ENCODE measurements at places on chromosomes 3 and 15. TPM values are rescaled to one million over a fixed set of nuclear protein-coding genes. Genes with fewer than 3 reads are reported as not detected.

The CSTA gene
- total RNA-seq, result not detected

The SIDT1 gene
- 50.6 TPM for total RNA-seq

The GOLGA8R gene
- total RNA-seq, result 35.4 TPM

The ZNF620 gene
- total RNA-seq, result 7.2 TPM

The DNASE1L3 gene
- total RNA-seq, result not detected

The PYGO1 gene
- total RNA-seq, result not detected

The ADGRG7 gene
- total RNA-seq, result not detected

The CHCHD4 gene
- 10.1 TPM for total RNA-seq

The KLHL6 gene
- total RNA-seq, result 34.1 TPM

The OSTN gene
- not detected for total RNA-seq

The SLC28A1 gene
- not detected for total RNA-seq

The MESP1 gene
- 1.8 TPM for total RNA-seq

The GOLGA8S gene
- total RNA-seq, result 1.2 TPM

The NPAP1 gene
- not detected for total RNA-seq

The EPHB1 gene
- 0.91 TPM for total RNA-seq

The PLA2G4E gene
- not detected for total RNA-seq

The PRTG gene
- not detected for total RNA-seq

The KCNH8 gene
- total RNA-seq, result not detected

The CTNNB1 gene
- total RNA-seq, result 135 TPM

The CCR8 gene
- 1.1 TPM for total RNA-seq

The CHRNA7 gene
- 0.43 TPM for total RNA-seq

The TICRR gene
- total RNA-seq, result 18.6 TPM

The MORC1 gene
- not detected for total RNA-seq

The ST3GAL6 gene
- 0.62 TPM for total RNA-seq

The SCN11A gene
- total RNA-seq, result 0.11 TPM

The GPR15 gene
- total RNA-seq, result 40.6 TPM

The GPR87 gene
- total RNA-seq, result not detected

The LRRC34 gene
- total RNA-seq, result 6.9 TPM

The PLAAT1 gene
- not detected for total RNA-seq

The XCR1 gene
- not detected for total RNA-seq

The ACKR4 gene
- total RNA-seq, result not detected

The WNT7A gene
- 1.5 TPM for total RNA-seq

The ATP13A5 gene
- total RNA-seq, result not detected

The SOX14 gene
- not detected for total RNA-seq

The GASK1A gene
- not detected for total RNA-seq

The GOLGA8H gene
- 0.54 TPM for total RNA-seq

The RTP3 gene
- total RNA-seq, result not detected

The KLHL18 gene
- total RNA-seq, result 23.5 TPM

Data from activated naive CD8-positive, alpha-beta T cell treated with anti-CD3 and anti-CD28 coated beads, Interleukin-2, amount 10 ng/mL, durations not matched to agents 7 days and 5 days (primary cell).